ENCODE measurements at places on chromosomes 3 and 15.

DNA sequence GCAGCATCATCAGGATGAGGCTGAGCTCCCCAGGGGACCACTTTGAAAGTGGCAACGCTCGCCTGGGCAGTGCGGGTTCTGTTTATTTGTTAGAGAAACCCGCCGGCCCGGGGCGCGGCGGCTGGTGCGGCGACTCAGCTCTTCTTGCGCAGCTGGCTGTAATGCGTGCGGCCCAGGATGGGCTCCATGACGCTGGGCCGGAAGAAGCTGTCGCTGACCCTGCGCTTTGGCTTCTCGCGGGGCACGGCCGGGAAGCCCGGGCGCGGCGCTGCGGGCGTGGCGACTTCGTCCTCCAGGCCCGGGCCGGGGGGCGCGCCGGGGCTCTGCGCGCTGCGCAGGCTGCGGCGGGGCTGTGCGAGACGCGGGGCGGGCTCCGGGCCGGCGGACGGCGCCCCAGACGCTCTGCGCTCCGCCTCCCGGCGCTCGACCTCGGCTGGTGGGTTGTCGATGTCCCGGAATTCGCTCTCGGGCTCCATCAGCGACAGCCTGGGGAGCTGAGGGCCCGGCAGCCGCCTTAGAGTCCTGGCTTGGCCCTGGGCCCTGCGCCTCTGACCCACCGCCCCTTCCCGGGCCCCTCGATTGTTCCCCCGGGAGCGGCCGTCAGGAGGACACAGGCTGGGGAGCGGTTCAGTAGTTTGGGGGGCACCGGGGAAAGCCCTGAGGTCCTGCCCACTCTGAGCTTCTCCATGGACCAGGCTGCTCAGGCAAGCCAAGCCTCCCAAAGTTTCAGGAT, 10.3 kb upstream of the KIF7 start:
- no peak for DNase-seq

DNA sequence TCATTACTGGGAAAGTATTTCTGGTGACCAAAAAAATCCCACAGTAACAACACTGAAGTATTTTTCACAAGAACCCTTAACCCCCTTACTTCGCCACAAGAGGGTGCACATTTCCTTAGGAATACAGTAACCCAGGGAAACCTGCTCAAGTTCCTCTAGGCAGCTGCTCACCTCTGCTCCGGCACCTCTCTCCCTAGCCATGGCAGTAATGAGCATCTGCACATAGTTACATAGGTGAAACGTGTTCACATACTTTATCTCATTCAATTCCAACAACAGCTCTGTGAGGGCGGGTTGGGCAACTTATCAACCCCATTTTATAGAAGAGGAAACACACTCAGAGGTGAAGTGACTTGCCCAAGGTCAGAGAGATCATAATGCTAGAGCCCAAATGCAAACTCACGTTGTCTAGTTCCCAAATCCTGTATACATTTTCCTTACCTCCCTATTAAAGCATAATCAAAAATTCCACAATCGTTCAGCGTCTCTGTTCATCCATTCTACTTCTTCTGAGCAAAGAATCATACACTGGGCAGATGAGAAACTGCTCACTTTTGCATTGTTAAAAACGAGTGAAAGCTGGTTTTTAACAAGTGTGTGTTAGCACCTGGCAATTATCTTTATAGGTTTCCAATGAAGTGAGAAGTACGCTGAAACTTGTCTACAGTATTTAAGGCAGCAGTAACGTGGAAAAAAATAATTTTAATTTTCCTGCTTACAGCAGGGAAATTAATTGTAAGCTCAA, 90.7 kb downstream of the IGF2BP2 start:
- no peak for DNase-seq

GRCh38 chr3:114418107-114418506, 124.3 kb downstream of the TIGIT start:
- DNase-seq, result no peak

DNA sequence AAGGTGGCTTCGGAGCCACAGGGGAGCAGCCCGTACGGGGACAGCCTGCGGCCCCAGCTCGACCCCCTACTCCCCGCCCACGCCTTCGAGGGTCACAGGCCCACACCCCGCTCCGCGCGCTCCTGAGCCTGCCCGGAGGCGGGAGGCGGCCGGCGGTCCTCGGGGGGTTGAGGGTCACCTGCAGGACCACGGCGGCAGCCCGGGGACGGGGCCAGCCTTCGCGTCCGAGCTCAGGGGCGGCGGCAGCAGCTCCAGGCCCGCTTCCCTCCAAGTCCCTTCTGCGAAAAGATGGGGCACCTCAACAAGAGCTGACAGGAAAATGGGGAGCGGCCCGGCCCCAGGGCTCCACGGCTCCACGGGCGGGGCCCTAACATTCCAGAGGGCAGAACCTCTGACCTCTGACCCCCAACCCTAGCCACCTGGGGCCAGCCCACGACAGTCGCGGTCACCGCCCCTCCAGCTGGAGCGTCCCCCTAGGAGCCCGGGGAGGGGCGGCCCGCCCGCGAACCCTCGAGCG, 428 bp downstream of the LYSMD4 start:
- no peak for DNase-seq

DNA sequence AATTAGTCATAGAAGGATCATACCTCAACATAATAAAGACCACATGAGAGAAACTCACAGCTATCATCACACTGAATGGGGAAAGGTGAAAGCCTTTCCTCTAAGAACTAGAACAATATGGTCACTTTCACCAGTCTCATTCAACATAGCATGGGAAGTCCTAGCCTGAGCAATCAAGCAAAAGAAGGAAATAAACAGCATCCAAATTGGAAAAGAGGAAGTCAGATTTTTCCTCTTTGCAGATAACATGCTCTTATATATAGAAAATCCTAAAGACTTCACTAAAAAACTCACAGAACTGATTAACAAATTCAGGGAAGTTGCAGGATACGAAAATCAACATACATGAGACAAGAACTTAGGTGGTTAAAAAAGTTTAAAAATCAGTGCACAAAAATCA, 24.7 kb downstream of the MAP3K13 start:
- no peak for DNase-seq

DNA sequence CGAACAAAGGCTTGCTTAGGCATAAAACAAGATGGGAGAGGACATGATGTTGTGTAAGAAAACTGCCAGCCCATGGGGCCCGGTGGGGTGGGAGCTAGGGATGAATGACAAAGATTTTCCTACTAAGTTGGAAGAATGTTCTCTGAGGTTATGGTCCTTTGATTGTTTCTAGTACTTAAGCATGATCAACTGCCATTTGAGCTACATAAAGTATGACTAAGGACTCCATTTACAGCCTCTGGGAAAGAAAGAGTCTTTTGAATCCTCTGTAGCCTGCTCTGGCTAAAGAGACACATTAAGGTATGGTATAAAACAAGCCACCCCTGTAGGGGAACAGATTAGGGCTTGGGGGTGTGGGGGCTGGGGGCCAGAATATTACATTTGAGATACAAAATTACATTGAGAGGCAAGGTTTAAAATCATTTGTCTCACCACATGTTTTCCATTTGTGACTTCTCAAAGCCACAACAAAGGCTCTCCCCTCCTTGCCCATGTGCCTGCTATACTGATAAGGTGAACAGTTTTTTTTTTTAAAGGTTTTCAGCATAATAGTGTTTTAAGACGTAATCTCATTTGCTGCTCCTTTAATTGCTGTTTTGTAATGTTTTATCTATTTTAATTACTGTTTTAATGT, 323.4 kb downstream of the CHST2 start:
- DNase-seq, result no peak
